T-cell (primary cell): ENCODE measurements at places on chromosomes 3 and 15. TPM values are rescaled to one million over a fixed set of nuclear protein-coding genes. Genes with fewer than 3 reads are reported as not detected.

LYZL4 gene
- total RNA-seq: not detected

CD96 gene
- 183 TPM for total RNA-seq

GRCh38 chr3:195115600-195116406 is 155.2 kb downstream of the XXYLT1 start:
- H3K4me3 ChIP-seq: no peak overlapping the region
- DNase-seq: no peak
- peaks cover 11% of the 10 kb centered on the region for H3K36me3 ChIP-seq
- H3K27ac ChIP-seq: no peak overlapping the region

- no peaks in the 10 kb centered on the region for H3K36me3 ChIP-seq
- H3K4me3 ChIP-seq: no peak overlapping the region
- DNase-seq: no peak
- H3K27ac ChIP-seq: no peak overlapping the region
These were observed 56.2 kb upstream of the GLCE start for GRCh38 chr15:69104050-69104750.

DNA sequence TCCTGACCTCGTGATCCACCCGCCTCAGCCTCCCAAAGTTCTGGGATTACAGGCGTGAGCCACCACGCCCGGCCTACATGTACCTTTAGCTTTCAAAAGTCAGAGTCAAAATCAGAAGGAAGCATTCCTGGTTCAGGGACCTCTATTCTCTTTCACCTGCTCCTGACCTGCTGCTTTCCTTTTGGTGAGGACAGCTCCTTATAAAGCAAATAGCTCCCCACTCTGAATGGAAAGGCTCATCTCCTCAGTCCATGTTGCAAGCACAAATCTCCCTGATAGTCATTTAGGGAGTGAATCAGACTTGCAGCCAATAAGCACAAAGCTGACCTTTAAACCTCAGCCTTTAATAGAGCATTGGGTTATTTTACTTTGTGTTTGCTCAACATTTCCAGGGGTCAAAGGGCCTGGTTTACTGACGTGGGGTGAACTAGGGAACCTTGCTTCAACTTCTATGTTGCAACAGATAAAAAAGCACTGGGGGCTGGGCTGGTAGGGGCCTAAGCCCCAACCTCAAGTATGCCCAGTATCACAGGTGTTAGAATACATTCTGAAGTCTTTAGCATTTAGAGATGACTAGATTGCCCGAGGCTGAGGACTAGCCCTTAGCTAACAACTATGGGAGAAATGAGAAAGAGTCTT is 43.1 kb downstream of the THRB start:
- H3K4me1 ChIP-seq: no peaks in the 10 kb centered on the region
- no peak overlapping the region for H3K27ac ChIP-seq
- no peaks in the 10 kb centered on the region for H3K27me3 ChIP-seq

DNA sequence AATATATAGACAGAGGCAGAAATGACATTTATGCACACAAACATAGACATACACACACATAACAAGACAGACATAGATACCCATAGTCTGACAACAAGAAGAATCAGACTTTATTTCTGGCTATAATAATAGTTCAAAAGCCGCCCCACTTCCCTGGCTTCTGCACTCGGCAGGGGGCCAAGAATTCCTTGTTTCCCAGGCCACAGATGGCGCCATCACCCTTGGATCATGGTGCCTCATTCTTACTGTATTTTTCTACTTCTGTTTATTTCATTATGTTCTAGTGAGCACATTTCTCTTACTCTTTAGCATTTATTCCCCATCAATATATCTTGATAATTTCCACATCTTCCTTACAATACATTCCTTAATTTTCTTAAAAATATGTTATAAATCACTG is 387.5 kb downstream of the NLGN1 start:
- no peaks in the 10 kb centered on the region for H3K4me1 ChIP-seq
- no peak overlapping the region for H3K4me3 ChIP-seq
- no peak for DNase-seq
- H3K27me3 ChIP-seq: no peaks in the 10 kb centered on the region

DNA sequence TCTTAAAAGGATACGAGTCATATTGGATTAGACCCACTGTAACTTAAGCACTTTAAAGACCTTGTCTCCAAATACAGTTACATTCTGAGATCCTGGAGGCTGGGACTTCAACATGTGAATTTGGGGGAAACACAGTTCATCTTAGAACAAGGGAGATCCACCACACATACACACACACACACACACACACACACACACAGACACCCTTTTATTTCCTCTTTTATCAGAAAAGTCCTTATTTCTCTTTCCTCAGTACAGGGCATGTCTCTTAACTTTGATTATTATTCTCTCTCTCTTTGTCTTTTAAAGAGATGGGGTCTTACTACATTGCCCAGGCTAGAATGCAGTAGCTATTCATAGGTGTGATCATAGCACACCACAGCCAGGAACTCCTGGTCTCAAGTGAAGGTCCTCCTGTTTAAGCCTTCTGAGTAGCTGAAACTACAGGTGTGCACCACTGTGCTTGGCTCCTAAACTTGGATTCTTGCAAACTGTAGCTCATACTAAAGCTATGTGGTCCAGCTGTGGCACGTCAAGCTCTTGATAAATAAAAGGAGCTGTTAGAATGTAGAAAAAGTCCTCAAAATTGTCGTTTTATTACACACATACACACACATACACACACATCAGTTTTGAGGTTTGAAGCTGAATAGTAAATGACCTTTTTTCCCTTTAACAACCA is 7.4 kb downstream of the GOLM2 start:
- H3K27ac ChIP-seq: no peak overlapping the region
- no peak overlapping the region for H3K4me3 ChIP-seq
- DNase-seq: no peak

- H3K27ac ChIP-seq: no peak overlapping the region
- no peaks in the 10 kb centered on the region for H3K4me1 ChIP-seq
- H3K4me3 ChIP-seq: no peak overlapping the region
- no peaks in the 10 kb centered on the region for H3K36me3 ChIP-seq
- no peaks in the 10 kb centered on the region for H3K27me3 ChIP-seq
- no peak for DNase-seq
These were observed 7.8 kb upstream of the LIPC start for GRCh38 chr15:58423831-58424608.

GRCh38 chr15:65845826-65846519 is 23.3 kb upstream of the RAB11A start:
- H3K27me3 ChIP-seq: no peaks in the 10 kb centered on the region
- no peak overlapping the region for H3K27ac ChIP-seq
- H3K36me3 ChIP-seq: no peaks in the 10 kb centered on the region
- DNase-seq: no peak

GRCh38 chr3:33004961-33005360 is 53.5 kb downstream of the CCR4 start:
- H3K4me1 ChIP-seq: peaks cover 15% of the 10 kb centered on the region
- H3K4me3 ChIP-seq: no peak overlapping the region
- DNase-seq: no peak
- no peak overlapping the region for H3K27ac ChIP-seq
- peaks cover 9% of the 10 kb centered on the region for H3K36me3 ChIP-seq

DNA sequence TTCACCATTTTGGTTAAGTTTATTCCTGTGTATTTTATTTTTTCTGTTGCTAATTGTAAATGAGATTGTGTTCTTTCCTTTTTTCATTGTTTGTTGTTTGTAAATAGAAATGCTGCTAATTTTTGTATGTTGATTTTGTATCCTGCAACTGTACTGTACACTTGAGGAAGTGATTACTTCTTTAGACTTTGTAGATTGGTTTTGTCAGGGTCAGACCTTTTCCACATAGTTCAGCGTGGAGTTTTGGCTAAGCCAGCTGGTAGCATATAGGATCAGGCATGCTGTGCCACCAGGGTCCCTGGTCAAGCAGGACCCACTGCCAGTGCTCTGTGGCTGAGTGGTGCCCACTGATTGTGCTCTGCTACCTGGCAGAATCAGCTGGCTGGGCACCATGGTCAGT is 80.1 kb downstream of the CD200 start:
- no peaks in the 10 kb centered on the region for H3K36me3 ChIP-seq
- no peak overlapping the region for H3K4me3 ChIP-seq
- no peak overlapping the region for H3K27ac ChIP-seq
- no peak for DNase-seq
- no peaks in the 10 kb centered on the region for H3K27me3 ChIP-seq

- no peak overlapping the region for H3K4me3 ChIP-seq
- H3K4me1 ChIP-seq: peaks cover 3% of the 10 kb centered on the region
- H3K36me3 ChIP-seq: peaks cover 10% of the 10 kb centered on the region
These were observed 9.5 kb downstream of the EBLN2 start for GRCh38 chr3:73070675-73071575.
